ENCODE measurements at places on chromosomes 2 and 18.
A peak's percentile ranks its signal among the peaks of the same experiment; 100 is the strongest.

DNA sequence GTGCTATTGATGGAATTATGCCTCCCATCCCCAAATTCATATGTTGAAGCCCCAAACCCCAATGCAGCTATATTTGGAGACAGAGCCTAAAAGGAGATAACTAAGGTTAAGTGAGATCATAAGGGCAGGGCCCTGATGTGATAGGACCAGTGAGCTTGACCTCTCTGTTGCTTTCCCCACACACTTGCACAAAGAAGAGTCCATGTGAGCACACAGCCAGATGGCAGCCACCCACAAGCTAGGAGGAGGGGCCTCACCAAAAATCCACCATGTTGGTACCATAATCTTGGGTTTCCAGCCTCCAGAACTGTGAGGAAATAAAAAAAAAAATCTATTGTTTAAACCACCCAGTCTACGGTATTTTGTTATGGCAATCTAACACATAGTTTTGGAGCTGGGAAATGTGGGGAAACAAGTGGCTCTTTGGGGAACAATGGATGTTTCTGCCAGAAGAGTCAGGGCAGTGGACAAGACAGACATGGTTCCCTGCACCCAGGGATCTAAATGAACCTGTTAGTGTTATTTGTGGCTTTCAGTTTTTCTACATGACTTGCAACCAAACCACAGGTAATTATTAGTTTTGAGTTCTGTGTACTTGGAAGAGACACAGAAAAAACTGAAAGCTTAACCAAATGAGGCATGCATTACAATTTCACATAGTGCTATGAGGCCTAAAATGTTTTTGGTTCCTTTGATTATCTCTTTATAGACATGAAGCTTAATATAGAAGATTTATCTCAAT lies 259.1 kb downstream of the LTBP1 start:
- DNase-seq, result no peak

DNA sequence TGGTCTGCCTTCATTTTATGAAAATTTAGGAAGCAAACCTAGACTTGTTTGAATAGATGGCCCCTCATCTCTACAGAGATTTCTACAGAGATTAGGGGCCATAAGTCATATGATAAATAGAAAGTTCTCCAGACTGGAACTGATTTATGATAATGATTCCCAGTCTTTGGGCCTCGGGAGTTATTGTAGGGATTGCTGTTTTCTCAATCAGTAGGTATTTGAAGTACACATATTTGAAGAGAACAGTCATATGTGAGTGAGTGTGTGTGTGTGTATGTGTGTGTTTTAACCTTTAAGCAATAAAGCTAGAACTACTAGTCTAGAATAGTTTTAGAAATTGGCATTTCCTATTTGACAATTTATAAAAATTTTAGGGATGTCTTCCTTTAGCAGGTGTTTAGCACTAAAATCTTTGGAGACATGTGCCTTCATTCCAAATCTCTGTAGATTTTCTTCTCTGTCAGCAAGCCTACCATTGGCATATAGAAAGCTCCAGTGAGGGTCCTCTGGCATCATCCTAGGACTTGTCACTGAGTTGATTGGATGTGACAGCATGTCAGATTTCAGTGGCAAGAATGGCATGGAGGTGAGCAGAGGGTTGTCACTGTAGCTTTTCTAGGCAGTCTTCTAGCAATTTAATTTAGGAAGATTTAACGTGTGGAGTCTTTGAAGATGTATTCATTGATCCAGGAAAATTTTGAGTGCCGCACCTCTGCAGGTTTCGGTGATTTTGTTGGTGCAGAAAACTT lies 71.2 kb downstream of the MYO1B start:
- no peak for DNase-seq

- DNase-seq, result no peak
These were observed 18.4 kb downstream of the PREPL start for GRCh38 chr2:44342854-44343253.

DNA sequence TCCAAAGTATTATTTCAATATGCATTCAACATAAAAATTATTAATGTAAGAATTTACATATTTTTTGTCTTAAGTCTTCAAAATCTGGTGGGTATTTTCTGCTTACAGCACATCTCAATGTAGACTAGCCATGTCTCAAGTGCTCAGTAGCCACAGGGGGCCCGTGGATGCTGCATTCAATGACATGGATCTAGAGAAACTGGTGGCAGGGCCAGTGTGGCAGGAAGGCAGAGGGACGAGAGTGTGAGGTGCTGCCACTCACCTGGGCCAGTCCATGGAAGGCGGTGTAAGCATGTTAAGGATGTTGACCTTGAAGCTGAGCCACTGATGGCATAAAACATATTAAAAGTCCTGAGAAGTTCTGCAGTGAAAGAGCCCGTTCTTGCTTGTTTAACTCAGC lies 6.2 kb upstream of the LIPG start:
- no peak for DNase-seq

GRCh38 chr18:30705943-30706342 lies 336.6 kb downstream of the DSC3 start:
- DNase-seq, result no peak

DNA sequence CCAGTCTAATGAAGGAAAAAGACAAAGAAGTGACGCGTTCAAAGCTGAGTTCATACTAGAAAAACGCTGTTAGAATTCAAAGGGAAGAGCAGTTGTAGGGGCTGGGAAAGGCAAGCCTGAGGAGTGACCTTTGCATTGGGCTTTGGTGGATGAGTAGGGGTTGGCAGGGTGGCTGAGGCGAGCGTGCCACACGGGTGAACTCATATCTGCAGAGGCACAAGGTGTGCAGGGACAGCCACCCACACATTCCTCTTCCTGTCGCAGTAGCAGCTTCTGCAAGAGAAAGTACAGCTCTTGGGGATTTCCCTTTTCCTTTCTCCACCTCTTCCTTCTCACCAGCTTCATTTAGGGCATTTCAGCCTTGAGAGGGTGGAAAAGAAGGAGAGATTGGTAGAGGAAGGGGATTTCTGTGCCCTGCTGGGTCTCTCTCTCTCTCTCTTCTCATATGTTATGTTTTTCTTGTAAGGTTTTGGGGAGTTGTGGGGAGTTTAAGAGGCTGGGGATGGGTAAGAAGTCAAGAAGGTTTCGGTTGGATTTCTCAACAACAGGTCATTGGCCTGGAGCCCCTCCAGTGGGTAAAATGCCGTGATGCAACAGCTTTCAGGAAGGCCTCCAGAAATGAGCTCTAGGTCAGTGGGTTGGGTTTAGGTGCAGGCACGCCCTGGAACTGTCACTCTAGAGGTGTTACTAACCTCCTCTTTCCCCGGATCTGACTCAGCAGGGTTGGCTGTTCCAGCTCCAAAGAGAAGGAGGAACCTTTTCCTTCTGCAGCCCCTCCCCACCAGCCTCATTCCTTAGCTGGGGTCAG lies 40.1 kb downstream of the ODC1 start:
- no peak for DNase-seq

- no peak for DNase-seq
These were observed 135.9 kb downstream of the VAPA start for GRCh38 chr18:10049747-10050146.

GRCh38 chr2:45134014-45134413 lies 124.8 kb upstream of the SIX2 start:
- no peak for DNase-seq

GRCh38 chr2:3399381-3399780 lies 19.9 kb downstream of the TRAPPC12 start:
- no peak for DNase-seq

- no peak for DNase-seq
These were observed 466.9 kb upstream of the HNRNPA3 start for GRCh38 chr2:176745543-176746200.

GRCh38 chr2:20200697-20201555 lies 24.0 kb downstream of the SDC1 start:
- DNase-seq, result no peak

DNA sequence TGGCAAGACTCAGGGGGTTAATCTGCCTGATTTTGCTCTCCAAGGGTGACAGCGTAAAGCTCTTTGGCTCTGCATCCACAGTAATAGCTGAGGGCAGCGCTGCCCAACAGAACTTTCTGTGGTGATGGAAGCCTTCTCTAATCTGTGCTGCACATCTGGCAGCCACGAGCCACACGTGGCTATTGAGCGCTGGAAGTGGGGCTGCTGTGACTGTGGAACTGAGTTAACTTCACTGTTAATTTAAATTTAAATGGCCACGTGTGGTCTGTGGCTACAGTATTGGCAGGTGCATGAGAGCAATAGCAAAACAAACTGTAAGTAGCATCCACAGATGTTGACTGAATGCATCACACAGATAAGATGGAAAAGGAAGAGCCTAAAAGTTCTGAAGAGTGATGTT lies 47.3 kb upstream of the TMEM200C start:
- DNase-seq, result no peak

- DNase-seq, result peak; percentile 47
These were observed 27.7 kb upstream of the MAPRE3 start for GRCh38 chr2:26942543-26943295.

- no peak for DNase-seq
These were observed 142.9 kb downstream of the PKP4 start for GRCh38 chr2:158599609-158600008.

DNA sequence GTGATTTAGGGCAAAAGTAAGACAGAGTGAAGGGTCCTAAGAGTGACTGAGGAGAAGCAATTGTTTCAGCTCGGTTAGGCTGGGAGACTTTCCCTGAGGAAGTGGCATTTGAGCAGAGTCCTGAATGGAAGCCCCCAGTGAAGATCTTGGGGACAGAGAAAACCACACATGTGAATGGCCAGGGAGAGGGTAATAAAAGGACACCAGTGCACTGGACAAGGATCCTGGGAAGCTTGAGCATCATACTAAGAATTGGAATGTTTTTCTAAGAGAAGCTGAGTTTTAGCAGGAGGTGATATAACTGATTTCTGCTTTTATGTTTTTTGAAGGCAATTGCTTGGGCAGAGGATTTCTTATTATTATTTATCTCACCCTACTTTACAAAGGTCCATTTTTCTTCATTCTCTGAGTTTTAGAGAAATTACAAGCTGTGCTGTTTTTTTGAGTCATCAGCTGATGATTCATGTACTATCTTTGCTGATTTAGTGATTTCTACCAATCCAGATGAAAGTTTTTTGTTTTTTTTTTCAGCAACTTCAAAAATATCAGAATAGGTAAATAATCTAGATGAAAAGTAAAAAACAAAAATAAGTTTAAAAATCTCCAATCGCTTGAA lies 43.5 kb downstream of the MFSD6 start:
- no peak for DNase-seq

GRCh38 chr2:160352500-160352899 lies 141.1 kb downstream of the RBMS1 start:
- no peak for DNase-seq

DNA sequence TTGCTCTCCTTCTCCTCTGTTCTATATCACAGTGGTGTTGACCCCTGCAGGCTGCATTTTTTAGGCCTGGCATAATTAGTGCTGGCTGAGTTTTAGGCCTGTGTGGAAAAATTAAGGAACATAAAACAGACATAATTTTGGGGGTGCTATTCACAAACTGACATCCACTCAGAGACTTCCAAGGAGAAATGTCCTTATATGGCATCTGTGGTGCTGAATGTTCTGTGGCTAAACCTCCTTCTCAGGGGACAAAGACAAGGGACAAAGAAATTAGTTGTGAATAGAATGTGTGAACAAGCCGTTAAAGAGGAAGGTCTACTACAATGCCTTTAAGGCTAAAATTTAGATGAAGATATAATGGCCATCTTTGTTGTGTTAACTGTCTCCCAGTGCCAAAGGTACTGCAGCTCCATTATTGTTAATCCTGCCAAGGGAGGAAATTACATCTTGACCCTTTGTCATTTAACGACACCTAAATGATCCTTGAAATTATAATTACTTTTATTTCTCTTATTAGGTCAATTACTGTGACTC lies 870.0 kb upstream of the CHAC2 start:
- no peak for DNase-seq

DNA sequence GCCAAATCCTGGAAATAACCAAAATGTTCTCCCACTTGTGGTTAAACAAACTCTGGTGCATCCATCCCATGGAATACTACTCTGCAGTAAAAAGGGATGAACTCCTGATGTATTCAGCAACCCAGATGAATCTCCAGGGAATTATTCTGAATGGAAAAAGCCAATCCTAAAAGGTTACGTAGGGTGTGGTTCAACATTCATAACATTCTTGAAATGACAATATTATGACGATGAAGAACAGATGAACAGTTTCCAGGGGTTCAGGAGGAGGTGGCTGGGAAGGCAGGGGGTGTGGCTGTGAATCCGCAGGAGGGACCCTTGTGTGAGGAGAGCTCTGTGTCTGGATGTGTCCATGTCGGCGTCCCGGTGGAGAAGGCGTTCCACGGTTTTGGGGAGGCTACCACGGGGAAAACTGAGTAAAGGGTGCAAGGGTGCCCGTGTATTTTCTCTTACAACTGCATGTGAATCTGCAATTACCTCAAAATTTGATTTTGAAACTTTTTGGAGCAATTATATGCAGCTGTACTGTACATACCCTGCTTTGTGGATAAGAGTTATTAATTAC lies 47.3 kb downstream of the KCNG2 start:
- peak; percentile 33 for DNase-seq

GRCh38 chr2:151048331-151049054 lies 213.2 kb downstream of the RBM43 start:
- DNase-seq, result no peak

DNA sequence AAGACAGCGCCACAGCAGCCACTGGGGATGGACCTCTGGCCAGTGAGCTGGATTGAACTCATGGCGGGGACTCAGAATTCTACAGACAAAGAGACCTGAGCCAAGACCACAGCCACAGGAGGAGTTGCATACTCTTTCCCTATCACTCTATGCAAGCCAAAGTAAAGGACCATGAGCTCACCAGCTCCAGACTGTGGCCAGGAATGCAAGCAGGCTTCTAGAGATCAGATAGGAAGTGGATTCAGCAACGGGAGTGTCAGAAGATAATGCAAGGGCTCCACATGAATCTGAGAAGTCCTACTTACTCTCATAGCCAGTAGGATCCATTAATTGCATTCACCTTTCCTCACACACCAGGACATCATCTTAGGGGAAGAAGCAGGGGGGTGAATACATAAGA lies 415.4 kb upstream of the POU3F3 start:
- DNase-seq, result no peak

DNA sequence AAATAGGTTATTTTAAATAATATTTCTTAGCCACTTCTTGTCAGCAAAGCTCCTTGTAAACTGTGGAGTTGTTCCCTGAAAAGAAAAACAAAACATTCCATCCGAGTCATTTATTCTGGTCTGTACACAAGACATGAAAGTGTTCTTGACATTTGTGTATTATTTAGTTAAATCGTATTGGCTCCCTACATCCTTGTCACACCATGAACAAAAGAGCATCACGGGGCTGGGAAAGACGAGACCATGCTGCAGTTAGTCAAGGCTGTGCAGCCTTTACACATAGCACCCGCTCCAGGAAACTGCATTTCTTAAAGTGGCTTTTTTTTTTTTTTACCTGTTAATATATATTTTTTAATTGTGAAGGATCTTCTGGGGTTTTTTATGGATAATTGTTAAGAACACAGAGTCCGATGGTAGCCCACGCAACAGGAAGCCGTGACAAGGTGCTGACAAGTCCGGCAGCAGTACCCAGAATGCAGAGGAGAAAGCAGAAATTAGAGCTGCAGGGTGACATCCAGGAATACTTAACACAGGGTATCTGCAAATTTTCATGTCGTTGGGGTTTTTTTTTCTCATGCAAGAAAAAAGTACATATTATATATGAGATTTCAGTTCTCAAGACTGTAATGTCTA lies 588.4 kb downstream of the ARHGAP15 start:
- no peak for DNase-seq

GRCh38 chr2:101357376-101357775 lies 29.9 kb downstream of the CREG2 start:
- DNase-seq, result no peak

GRCh38 chr18:77160515-77160914 lies 27.9 kb upstream of the MBP start:
- no peak for DNase-seq

GRCh38 chr18:76348267-76349066 lies 146.6 kb downstream of the ZNF516 start:
- DNase-seq, result no peak

- DNase-seq, result no peak
These were observed 27.7 kb upstream of the ACADL start for GRCh38 chr2:210252699-210253606.

Measured in SJSA1 (cell line).